ENCODE measurements at places on chromosomes 5 and 9. TPM values are rescaled to one million over a fixed set of nuclear protein-coding genes. Genes with fewer than 3 reads are reported as not detected.

The TMC1 gene
- 2.5 TPM for total RNA-seq

- H3K36me3 ChIP-seq = no peaks in the 10 kb centered on the region
- H3K27ac ChIP-seq = no peak overlapping the region
- peak; percentile 82 for DNase-seq
- no peak overlapping the region for H3K4me3 ChIP-seq
Measured at GRCh38 chr5:181037365-181037861, 2.7 kb upstream of the BTNL9 start.

GRCh38 chr5:126354858-126355731 lies 68.1 kb upstream of the GRAMD2B start:
- no peaks in the 10 kb centered on the region for H3K27me3 ChIP-seq
- no peak overlapping the region for H3K27ac ChIP-seq
- no peaks in the 10 kb centered on the region for H3K36me3 ChIP-seq
- no peak for DNase-seq
- no peak overlapping the region for H3K4me3 ChIP-seq
- H3K4me1 ChIP-seq = no peaks in the 10 kb centered on the region

The PCDHGA2 gene
- total RNA-seq = 1.1 TPM

DNA sequence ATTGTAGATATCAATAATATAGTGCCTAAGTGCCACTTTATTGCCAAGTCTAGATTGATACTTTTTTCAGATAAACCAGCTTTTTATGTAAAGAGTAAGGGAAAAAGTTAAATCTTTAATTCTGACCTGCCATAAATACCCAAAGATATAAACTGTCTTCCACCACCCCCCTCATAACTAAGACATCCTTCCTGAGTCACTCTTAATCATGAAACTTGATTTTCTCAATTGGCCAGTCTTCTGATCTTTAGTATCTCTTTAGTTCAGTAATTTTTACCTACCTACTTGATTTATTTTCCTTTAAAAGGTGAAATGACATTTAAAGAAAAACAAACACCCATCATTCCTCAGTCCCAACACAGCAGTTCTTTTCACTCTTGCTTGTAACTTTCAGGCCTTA lies 21.8 kb downstream of the C5orf22 start:
- H3K27me3 ChIP-seq = no peaks in the 10 kb centered on the region
- no peak overlapping the region for H3K27ac ChIP-seq
- H3K4me1 ChIP-seq = no peaks in the 10 kb centered on the region
- peaks cover 21% of the 10 kb centered on the region for H3K36me3 ChIP-seq

The DAB2 gene
- total RNA-seq = 2.3 TPM

GRCh38 chr9:131762356-131762932 lies 22.6 kb upstream of the RAPGEF1 start:
- DNase-seq = peak; percentile 90
- no peaks in the 10 kb centered on the region for H3K36me3 ChIP-seq
- no peaks in the 10 kb centered on the region for H3K4me1 ChIP-seq

DNA sequence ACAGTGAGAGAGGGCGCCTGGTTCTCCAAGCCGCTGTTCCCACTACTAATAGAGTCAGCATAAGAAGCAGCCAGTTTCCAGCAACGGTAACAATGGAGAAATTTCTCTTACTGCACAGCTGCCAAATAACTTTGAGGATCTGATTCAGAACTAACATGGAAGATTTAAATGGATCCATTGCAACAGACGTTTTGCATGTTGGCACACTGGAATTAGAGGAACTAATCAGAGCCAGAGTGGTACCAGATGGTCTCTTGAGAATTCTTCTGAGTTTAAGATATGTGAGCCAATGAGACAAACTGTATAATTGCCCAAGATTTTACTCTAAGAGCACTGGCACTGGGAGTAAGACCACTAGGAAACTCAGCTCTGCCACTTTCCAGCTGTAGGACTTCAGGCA lies 186.5 kb downstream of the EFNA5 start:
- no peaks in the 10 kb centered on the region for H3K27me3 ChIP-seq
- no peaks in the 10 kb centered on the region for H3K4me1 ChIP-seq
- no peaks in the 10 kb centered on the region for H3K36me3 ChIP-seq
- no peak overlapping the region for H3K4me3 ChIP-seq
- DNase-seq = no peak

The PTGDS gene
- total RNA-seq = 4.8 TPM

DNA sequence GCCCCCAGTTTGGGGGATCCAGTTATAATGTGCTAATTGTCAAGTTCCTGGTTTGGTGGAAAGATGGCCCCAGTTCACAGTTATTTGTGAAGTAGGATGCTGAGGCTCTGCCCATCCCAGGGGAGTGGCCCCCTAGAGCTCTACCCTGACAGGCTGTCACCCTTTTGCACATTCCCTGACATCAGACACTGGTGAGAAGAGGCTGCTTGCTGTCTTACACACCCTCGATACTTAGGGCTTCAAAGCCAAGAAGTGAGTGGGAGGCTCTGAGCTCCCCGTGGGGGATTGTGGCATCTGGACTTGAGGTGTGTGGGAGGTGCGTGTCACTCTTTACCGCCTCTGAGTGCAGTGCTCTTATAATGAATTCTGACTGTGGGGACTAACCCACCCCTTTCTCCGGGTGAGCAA lies 168.5 kb downstream of the DOCK2 start:
- no peaks in the 10 kb centered on the region for H3K36me3 ChIP-seq
- H3K4me1 ChIP-seq = peaks cover 8% of the 10 kb centered on the region
- H3K27ac ChIP-seq = no peak overlapping the region
- no peak overlapping the region for H3K4me3 ChIP-seq

DNA sequence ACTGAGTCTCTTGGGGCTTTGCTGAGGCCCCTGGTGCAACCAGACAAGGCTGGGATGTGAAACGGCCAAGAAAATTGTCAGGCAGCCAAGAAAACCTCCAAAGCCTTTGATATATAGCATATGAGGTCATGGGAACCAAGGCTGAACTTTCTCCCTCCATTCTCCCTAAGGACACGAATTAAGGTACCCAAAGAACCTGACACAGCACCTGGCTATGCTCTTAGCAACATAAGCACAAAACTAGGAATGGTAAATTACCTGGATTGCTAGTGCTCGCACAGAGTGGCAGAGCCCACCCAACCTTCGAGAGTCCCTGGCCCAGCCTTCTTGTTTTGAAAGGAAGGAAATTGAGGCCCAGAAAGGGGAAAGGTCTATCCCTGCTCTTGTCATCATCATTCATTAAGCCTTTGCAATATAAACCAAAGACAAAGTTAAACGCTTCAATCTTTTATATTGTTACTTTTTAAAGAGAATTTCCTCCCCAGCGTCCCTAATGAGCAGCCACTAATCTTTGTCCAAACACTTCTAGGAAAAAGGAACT lies 220.0 kb upstream of the NR4A3 start:
- H3K27ac ChIP-seq = no peak overlapping the region
- H3K4me3 ChIP-seq = no peak overlapping the region
- DNase-seq = no peak
- peaks cover 6% of the 10 kb centered on the region for H3K4me1 ChIP-seq

DNA sequence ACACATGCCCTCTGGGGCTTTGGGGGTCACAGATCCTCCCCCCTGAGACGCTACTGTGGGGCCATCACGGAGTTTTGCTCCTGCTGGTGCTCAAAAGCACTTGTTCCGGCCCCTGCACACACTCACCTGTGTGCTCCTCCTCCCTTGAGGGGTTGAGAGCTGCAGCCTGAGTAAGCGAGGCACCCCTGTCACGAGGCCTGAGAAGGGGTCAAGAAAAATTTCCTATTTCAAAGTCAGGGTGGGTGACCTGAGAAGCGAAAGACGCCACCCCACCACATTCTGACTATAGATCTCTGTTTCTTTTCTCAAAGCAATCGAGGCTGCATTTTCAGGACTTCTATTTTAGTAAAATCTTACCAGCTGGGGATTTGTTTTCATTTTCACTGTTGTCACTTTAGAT lies 138.5 kb downstream of the DCP2 start:
- no peak overlapping the region for H3K27ac ChIP-seq
- no peak overlapping the region for H3K4me3 ChIP-seq
- peaks cover 24% of the 10 kb centered on the region for H3K36me3 ChIP-seq
- no peaks in the 10 kb centered on the region for H3K4me1 ChIP-seq
- DNase-seq = no peak
- no peaks in the 10 kb centered on the region for H3K27me3 ChIP-seq

DNA sequence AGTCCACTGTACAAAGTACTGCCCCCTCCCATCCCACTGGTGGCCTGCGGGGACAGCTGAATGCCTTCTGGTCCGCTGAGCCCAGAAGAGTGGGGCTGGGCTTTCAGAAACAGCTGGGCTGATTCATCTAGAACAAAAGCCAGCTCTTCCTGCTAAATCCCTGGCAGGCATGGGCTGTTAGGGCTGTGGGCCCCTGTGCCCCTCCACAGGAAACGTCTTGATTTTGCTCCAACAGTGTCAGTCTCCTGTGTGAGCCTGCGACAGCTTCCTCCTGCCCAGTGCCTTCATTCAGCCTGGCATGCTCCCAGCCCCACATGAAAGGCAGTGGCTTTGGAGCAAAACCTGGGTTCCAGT lies 6.9 kb upstream of the GSN start:
- DNase-seq = peak; percentile 42
- no peak overlapping the region for H3K4me3 ChIP-seq
- peaks cover 10% of the 10 kb centered on the region for H3K4me1 ChIP-seq
- peaks cover 3% of the 10 kb centered on the region for H3K27me3 ChIP-seq

The SUSD3 gene
- total RNA-seq = 9.0 TPM

The RIGI gene
- 4.1 TPM for total RNA-seq

- no peak overlapping the region for H3K4me3 ChIP-seq
- H3K27me3 ChIP-seq = no peaks in the 10 kb centered on the region
- H3K27ac ChIP-seq = no peak overlapping the region
- H3K4me1 ChIP-seq = no peaks in the 10 kb centered on the region
Measured at GRCh38 chr9:107213561-107214028, 69.5 kb upstream of the RAD23B start.

The PCDHB16 gene
- total RNA-seq = 8.0 TPM

The LIX1 gene
- 0.07 TPM for total RNA-seq

The SPATA31E1 gene
- 0.09 TPM for total RNA-seq

GRCh38 chr9:134960701-134961181 lies 43.0 kb upstream of the FCN1 start:
- no peak for DNase-seq
- H3K27ac ChIP-seq = no peak overlapping the region
- no peaks in the 10 kb centered on the region for H3K36me3 ChIP-seq
- no peaks in the 10 kb centered on the region for H3K4me1 ChIP-seq
- H3K4me3 ChIP-seq = no peak overlapping the region

The OSMR gene
- total RNA-seq = 1.5 TPM

- H3K36me3 ChIP-seq = no peaks in the 10 kb centered on the region
- DNase-seq = no peak
- H3K27ac ChIP-seq = no peak overlapping the region
- no peak overlapping the region for H3K4me3 ChIP-seq
Measured at GRCh38 chr5:101278917-101279316, 375.8 kb upstream of the ST8SIA4 start.

DNA sequence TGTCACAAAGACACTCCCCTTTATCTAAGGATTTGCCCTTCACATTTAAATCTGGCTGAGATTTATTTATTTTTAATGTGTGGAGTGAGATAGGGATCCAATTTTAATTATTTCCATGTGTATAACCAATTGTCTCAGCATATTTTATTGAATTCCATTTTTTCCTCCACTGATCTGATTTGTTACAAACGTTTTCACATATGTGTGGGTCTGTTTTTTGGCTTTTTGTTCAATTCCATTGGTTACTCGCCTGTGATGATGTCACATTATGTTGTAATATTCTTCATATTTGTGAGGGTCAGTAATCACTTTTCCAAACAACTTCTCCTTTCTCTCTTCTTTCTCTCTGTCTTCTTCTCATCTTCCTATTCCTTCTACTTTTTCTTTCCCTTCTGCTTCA lies 278.3 kb upstream of the RFX3 start:
- H3K27ac ChIP-seq = no peak overlapping the region
- no peaks in the 10 kb centered on the region for H3K4me1 ChIP-seq
- no peak for DNase-seq
- no peaks in the 10 kb centered on the region for H3K27me3 ChIP-seq

DNA sequence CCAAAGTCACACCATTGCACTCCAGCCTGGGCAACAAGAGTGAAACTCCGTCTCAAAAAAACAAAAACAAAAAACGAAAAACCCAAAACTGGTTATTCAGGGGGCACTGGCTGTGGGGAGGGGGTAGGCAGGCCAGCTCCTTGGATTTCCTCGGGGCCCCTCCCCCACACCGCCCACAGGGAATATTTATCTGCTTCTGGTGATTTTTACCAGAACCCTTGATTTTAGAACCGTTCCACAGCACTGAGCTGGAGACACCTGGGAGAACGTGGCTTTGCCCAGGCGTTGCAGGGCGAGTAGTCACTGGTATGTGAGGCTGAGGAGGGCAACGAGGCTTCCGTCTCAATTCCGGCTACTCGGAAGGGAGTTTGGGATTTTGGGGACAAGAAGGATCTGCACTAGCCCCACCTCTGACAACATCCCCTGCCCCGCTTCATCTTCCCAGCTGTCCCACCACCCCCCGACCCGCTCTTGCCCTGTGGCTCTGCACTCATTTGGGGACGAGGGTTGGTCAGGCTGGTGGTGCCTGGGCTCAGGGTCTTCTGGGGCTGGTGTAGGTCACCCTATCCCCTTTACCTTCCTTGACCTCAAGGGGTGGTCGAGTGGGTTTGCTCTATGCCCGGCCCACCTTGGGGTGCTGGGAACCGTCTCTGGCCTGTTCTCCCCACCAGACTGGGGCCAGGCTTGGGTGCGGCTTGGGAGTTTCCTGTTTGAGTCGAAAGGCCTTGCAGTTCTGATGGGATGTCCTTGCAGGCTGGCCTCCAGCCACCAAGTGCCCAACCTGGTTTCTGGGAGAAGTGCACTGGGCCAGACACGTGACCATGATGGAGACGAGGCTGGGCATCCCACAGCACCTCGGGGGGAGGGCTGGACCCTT lies 3.5 kb downstream of the AHRR start:
- no peak for DNase-seq
- H3K36me3 ChIP-seq = peaks cover 2% of the 10 kb centered on the region
- no peak overlapping the region for H3K4me3 ChIP-seq
- H3K4me1 ChIP-seq = no peaks in the 10 kb centered on the region

The QRFP gene
- not detected for total RNA-seq

The KLF4 gene
- 7.1 TPM for total RNA-seq

DNA sequence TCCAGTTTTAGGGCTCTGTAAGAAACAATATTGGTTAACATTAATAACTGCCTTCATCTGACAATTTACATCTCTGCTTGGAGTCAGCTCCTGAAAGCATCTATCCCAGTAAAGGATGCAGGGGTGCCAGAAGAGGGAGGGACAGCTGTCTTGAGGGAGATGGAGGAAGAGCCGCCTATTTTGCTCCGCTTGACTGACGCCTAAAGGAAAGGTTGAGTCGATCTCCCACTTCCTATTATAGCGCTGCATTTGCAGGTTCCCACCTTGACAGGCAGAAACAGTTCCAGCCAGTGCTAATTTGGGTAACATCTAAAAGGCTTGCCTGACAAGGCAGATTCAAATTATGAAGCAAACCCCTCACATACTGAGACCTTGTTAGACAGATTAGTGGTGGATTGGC lies 374.6 kb downstream of the SPATA31D1 start:
- H3K36me3 ChIP-seq = no peaks in the 10 kb centered on the region
- no peaks in the 10 kb centered on the region for H3K4me1 ChIP-seq
- H3K4me3 ChIP-seq = no peak overlapping the region
- DNase-seq = no peak
- no peak overlapping the region for H3K27ac ChIP-seq

Measured in H9 (cell line).